ENCODE measurements at places on chromosomes 6 and 20. TPM values are rescaled to one million over a fixed set of nuclear protein-coding genes. Genes with fewer than 3 reads are reported as not detected.
A peak's percentile ranks its signal among the peaks of the same experiment; 100 is the strongest.

GRCh38 chr20:51497542-51498467 is 44.7 kb downstream of the NFATC2 start:
- DNase-seq, result peak; percentile 58

- DNase-seq, result no peak
These were observed 70.4 kb upstream of the FUCA2 start for GRCh38 chr6:143581835-143582480.

DNA sequence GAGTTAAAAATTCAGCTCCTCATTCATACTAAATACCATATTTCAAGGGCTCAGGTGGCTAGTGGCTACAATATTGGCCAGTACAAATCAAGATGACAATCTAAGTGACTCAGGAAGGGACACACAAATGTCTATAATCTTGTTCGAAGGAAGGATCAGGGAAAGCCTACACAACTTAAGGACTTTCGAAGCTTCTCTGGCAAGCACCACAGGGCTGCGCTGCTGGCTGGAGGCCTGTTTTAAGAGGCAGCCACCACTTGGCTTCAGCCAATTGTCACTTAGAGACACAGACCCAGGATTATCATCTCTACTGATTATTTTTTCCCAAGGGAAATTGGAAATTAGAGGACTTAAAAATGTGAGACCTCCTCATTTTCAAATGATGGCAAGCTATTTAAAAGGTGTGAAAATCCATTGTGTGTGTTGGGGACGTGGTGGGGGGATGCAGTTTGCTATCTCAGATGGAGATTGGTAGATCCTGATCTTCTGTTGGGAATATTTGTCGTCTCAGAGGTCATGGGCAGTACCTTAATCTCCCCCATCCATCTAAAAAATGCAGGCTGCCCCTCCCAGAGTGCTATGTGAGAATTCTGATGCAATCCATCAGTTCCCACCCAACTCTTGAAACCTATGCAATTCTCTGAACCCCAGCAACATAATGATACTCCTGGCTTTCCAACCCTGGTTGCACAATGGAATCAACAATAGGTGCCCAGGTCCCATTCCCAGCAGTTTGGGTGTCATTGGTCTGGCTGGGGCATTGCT is 11.3 kb downstream of the ARHGAP40 start:
- DNase-seq, result no peak

DNA sequence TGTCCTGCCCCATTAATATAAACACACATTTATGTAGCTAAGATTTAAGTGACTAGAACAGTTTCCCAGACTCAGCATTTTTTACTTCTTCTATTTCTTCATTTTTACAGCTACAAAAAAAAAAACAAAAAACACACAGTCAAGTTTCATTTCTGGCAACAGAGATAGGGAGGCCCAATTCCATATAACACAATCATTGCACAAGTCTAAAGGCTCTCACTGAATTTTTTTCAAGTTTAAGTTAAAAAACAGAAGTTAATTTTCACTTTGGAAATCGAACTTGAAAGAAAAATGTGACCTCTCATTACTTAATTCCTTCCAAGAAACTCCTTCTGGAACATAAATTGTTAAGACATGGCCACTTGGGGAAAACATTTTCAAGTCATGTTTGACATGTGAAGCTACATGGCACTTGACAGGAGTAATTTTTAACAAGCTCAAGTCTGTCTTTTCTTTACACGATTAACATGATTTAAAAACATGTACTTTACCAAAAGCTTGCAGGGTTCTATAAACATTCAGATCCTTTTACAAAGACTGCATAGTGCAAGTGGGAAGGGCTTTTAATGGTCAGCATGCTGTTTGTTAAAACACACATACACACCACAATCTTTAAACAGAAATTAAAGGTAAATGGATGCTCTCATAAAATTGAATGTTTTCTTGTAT is 100.1 kb upstream of the CCDC28A start:
- no peak for DNase-seq

- no peak for DNase-seq
These were observed 232.8 kb downstream of the TTLL2 start for GRCh38 chr6:167557675-167558074.

The TMC2 gene
- not detected for total RNA-seq

The ACSS1 gene
- 42.5 TPM for total RNA-seq

The PXDC1 gene
- total RNA-seq, result not detected

GRCh38 chr6:75115481-75115880 is 90.4 kb downstream of the COL12A1 start:
- DNase-seq, result no peak

The COL9A3 gene
- total RNA-seq, result not detected

The ARG1 gene
- total RNA-seq, result not detected

DNA sequence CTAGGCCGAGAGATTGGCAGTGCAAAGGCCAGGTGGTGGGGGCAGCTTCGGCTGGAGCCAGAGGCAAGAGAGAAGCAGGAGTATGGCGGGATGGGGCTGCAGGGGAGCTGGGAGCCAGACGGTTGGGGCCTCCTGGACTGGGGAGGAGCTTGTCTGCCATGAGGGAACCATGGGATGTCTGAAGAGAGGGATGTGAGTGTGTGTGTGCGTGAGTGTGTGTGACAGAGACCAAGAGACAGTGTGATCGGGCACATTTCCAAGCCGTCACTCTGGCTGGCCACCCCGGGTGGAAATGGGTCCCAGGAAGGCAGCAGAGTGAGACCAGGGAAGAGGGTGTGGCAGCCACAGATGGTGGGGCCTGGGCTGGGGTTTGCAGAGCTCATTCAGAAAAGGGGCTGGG is 13.8 kb downstream of the PHACTR3 start:
- no peak for DNase-seq

GRCh38 chr6:157927011-157927410 is 54.7 kb upstream of the SYNJ2 start:
- no peak for DNase-seq

The ZFAND3 gene
- 27.5 TPM for total RNA-seq

DNA sequence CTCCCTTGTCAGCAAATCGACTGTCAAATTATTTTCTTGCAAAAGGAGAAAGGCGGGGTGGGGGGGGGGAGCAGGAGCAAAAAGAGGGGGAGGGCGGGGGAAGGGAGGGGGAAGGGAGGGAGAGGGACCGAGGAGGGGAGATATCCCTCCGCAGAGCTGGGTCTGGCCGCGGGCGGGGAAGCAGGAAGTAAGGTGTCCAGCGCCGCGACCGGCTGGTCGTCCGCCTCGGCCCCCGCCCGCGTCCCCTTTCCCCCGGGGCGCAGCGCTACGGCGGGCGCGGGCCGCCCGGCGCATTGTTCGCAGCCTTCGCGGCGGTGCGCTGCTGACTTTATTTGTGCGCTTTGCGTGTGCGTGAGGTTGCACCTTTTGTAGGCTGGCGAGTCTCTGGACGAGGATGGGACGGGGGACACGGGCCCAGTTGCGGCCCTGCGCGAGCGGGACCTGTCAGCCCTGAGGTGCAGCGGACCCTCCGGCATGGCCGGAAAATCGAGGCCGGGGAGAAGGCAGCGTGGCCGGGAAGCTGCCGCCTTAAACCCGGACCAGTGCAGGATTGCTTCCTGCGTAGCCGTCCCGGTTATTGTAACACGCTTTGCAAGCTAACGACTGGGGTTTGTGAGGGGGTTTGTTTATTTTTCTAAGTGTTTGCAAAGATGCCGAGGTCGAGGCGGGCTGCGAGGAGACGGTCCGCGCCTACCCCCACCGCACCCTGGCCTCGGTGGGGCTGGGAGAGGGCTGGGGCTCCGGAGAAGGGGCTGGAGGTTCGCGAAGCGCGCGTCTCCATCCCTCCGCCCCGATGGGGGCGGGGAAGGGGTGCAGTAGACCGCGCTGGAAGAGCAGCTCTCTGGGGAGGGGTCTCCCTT is 675 bp upstream of the TRERF1 start:
- peak; percentile 52 for DNase-seq

GRCh38 chr20:709991-710779 is 34.6 kb upstream of the SCRT2 start:
- no peak for DNase-seq

DNA sequence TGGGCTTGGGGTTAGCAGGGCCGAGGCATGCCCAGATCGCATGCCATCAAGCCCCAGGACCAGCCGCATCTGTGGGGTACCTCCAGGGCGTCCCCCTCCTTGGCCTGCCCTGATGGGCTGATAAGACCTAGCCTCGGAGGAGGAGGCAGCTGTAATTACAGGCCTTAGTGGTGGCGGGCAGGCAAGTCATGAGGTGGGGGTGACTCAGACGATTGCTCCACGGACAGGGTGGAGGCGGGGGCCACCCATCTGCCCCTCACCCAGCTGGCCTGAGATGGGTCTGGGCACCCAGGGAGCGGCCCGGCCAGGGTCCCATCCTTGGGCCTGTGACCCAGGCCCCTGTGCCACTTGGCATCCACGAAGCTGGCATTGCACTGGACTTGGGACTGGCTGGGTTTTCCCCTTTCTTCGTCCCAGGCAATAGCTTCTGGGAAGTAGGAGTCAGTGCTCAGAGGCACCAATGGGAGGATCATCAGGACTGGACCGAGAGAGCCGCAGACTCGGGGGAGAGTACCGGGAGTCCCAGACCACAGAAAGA is 57.5 kb downstream of the CEBPB start:
- DNase-seq, result no peak

DNA sequence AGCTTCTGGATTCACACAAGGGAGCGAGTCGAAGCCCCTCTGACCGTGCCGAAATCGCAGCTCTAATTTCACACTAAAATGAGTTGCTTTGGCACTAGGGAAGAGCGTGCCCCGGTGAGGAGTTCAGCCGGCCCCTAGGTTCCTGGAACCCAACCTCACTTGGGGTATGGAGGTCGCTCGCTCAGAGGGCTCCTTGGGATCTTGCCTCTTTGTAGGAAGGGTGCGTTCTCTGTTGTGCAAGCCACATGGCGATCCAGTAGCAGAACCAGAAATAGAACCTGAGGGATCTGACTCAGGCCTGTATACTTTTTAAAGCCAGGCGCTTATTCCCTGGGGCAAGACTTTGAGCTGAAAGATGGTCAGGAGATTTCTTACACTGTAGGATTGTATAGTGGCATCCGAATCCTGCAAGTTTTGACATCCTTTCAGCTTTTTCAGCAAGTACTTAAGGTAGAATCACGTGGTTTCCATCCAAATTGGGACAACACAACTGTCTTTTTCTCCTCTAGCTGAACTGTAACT is 861 bp upstream of the RALGAPA2 start:
- no peak for DNase-seq

DNA sequence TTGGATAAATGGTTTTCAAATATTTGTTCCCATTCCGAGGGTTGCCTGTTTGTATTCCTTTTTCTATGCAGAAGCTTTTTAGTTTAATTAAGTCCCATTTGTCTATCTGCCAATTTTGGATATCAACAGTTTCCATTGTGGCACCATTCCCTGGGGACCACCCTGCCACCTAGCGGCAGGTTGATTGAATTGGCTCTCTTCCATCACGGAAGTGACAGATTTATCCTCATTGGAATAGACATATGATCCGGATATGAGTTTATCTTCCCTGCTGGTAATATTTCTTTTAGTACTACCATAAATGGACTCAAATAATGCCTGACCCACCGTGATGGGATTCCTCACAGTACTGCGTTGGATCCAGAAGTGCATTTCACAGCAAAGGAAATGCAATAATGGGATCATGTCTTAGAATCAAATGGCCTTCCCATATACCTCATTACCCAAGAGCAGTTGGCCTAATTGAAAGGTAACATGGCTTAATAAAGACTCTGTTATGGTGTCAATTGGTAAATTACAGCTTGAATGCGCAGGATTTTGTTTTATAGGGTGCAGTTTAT is 327.0 kb downstream of the BMP2 start:
- DNase-seq, result peak; percentile 24

- no peak for DNase-seq
These were observed 759.1 kb downstream of the PTPRT start for GRCh38 chr20:42430598-42430997.

- no peak for DNase-seq
These were observed 210.1 kb upstream of the CNR1 start for GRCh38 chr6:88376197-88376596.

All from activated CD8-positive, alpha-beta T cell treated with anti-CD3 and anti-CD28 coated beads, Interleukin-2, amount 10 ng/mL, durations not matched to agents 7 days and 5 days (primary cell).